ENCODE measurements at places on chromosomes 6 and 20. TPM values are rescaled to one million over a fixed set of nuclear protein-coding genes. Genes with fewer than 3 reads are reported as not detected.

ABHD16B gene
- not detected for total RNA-seq

KIF25 gene
- total RNA-seq, result not detected

TBX18 gene
- total RNA-seq, result not detected

SLC32A1 gene
- not detected for total RNA-seq

VSTM2L gene
- total RNA-seq, result not detected

POM121L2 gene
- total RNA-seq, result not detected

DNA sequence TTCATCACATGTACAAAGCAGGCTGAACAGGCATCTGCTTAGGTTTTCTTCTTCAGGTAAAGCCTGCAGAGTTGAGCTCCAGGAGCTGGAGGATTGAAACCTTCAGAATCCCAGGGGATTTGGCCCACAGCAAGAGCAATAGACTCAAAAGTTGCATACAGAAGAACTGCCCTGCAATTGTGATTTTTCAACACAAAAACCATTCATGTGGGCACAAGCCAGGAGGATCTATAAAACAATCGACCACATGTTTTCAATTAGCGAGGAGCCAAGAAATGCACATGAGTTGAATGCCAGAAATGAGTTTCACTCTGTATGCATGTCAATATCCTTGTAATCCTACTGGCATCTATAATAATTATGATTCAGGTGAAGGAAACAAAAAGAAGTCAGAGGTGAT is 576.4 kb downstream of the HDGFL1 start:
- no peak for DNase-seq
- H3K36me3 ChIP-seq, result no peaks in the 10 kb centered on the region
- H3K4me1 ChIP-seq, result no peaks in the 10 kb centered on the region
- no peak overlapping the region for H3K27ac ChIP-seq

DNA sequence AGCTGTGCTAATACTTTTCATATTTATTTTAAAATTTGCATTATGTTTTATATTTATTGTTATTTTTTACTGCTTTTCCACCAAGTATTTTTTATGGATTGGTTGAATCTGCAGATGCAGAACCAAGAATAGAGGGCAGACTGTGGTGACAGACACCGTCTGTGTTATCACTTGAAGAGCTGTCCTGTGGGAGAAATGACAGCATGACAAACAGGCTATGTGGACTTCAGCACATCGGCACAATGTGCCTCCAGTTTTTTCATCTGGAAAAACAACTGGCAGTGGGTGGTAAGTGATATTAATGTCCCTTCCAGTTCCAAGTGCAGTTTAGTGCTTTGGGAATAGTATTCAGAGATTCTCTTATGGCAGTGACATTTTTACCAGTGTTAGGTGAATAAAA is 492.9 kb downstream of the PRKN start:
- H3K36me3 ChIP-seq, result no peaks in the 10 kb centered on the region
- DNase-seq, result no peak
- H3K4me1 ChIP-seq, result no peaks in the 10 kb centered on the region
- H3K27me3 ChIP-seq, result no peaks in the 10 kb centered on the region
- no peak overlapping the region for H3K27ac ChIP-seq

DNA sequence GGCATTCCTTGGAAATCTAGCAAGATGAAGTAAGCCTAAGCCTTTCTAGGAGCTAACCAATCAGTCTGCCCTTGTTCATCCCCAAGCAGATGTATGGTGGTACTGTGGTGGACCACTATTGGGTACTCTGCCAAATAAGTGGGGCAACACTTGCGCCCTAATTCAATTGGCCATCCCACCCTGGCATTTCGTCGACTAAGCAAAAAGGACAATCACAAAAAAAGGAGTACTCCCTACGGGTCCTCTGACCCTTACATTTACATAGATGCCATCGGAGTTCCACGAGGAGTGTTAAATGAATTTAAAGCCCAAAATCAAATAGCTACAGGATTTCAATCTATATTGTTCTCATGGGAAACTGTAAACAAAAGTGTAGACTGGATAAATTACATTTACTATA is 19.5 kb downstream of the CHD6 start:
- H3K27me3 ChIP-seq, result no peaks in the 10 kb centered on the region
- DNase-seq, result no peak
- H3K4me3 ChIP-seq, result no peak overlapping the region
- H3K4me1 ChIP-seq, result peaks cover 1% of the 10 kb centered on the region
- no peak overlapping the region for H3K27ac ChIP-seq

- H3K4me1 ChIP-seq, result no peaks in the 10 kb centered on the region
- no peak for DNase-seq
- H3K27me3 ChIP-seq, result no peaks in the 10 kb centered on the region
- no peak overlapping the region for H3K27ac ChIP-seq
- no peak overlapping the region for H3K4me3 ChIP-seq
- H3K36me3 ChIP-seq, result no peaks in the 10 kb centered on the region
Observed at GRCh38 chr6:62974452-62974851, 236.8 kb upstream of the FKBP1C start.

- H3K27me3 ChIP-seq, result no peaks in the 10 kb centered on the region
- no peaks in the 10 kb centered on the region for H3K36me3 ChIP-seq
- H3K27ac ChIP-seq, result no peak overlapping the region
Observed at GRCh38 chr6:84441456-84441855, 214.0 kb upstream of the CEP162 start.

- peak within 1 kb of the TSS; percentile 71 for H3K4me3 ChIP-seq
- H3K4me1 ChIP-seq, result peaks cover 74% of the 10 kb centered on the region
- peaks cover 2% of the 10 kb centered on the region for H3K27me3 ChIP-seq
- peaks cover 48% of the 10 kb centered on the region for H3K36me3 ChIP-seq
- peak within 1 kb of the TSS; percentile 88 for H3K27ac ChIP-seq
Observed at GRCh38 chr20:24948939-24949679, at the start of gene CST7. CST7 (plus strand) TSS chr20:24949269; CDS start chr20:24949506, 237 bp downstream.

- peaks cover 23% of the 10 kb centered on the region for H3K4me1 ChIP-seq
- H3K27me3 ChIP-seq, result no peaks in the 10 kb centered on the region
- DNase-seq, result no peak
- H3K4me3 ChIP-seq, result no peak overlapping the region
Observed at GRCh38 chr20:400128-400453, 8.0 kb upstream of the RBCK1 start.

GRCh38 chr20:14064921-14065320 is 69.6 kb downstream of the MACROD2 start:
- H3K27ac ChIP-seq, result no peak overlapping the region
- no peak for DNase-seq
- H3K36me3 ChIP-seq, result no peaks in the 10 kb centered on the region
- H3K4me1 ChIP-seq, result no peaks in the 10 kb centered on the region

DNA sequence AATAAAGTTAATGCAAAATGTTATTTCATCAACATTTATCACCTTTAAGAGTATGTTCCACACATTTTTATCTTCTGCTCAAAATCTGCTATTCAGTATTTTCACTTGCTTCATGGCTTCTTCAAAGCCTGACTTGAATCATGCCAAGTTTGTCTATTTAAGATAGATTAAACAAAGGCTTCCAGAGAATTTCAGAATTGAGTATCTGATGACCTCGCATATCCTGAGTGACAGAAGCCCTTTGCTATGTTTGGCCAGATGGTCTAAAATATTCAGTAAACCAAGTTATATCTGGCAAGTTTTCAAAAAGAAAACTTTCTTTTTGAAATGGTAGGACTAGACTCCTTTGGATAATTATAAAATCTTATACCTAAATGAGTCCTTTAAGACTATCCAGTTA is 348.9 kb upstream of the KCNQ5 start:
- DNase-seq, result no peak
- no peak overlapping the region for H3K4me3 ChIP-seq
- no peaks in the 10 kb centered on the region for H3K36me3 ChIP-seq
- no peaks in the 10 kb centered on the region for H3K27me3 ChIP-seq
- H3K4me1 ChIP-seq, result no peaks in the 10 kb centered on the region

DNA sequence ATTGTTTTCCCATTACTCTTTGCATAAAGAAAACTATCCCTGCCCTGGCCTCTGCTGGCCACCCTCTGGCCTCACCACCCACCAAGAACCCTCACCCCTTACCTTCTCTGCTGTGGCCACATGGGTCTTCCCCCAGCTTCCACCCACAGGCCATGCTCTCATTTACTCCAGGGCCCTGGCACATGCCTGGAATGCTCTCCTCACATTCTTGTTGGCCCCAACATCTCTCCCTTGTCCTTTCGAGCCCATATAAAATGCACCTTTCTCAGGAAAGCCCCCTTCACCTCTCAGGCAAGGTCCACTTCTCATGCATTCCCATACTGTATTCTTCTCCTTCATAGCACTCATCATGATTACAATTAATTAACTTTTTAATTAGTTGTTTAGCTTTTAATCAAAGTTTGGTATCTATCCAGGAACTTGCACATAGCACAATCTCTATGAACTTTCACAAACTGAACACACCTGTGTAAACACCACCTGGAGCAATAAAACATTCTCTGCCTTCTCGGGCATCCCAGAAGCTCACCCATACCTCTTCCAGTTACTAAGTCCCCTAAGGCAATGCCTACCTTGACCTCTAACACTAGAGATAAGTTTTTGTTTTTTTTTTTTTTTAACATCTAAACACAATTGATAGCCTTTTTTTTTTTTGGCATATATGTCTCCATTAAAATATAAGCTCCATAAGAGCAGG is 617.2 kb downstream of the PTPRT start:
- H3K27me3 ChIP-seq, result no peaks in the 10 kb centered on the region
- no peaks in the 10 kb centered on the region for H3K4me1 ChIP-seq
- H3K36me3 ChIP-seq, result no peaks in the 10 kb centered on the region
- DNase-seq, result no peak

DNA sequence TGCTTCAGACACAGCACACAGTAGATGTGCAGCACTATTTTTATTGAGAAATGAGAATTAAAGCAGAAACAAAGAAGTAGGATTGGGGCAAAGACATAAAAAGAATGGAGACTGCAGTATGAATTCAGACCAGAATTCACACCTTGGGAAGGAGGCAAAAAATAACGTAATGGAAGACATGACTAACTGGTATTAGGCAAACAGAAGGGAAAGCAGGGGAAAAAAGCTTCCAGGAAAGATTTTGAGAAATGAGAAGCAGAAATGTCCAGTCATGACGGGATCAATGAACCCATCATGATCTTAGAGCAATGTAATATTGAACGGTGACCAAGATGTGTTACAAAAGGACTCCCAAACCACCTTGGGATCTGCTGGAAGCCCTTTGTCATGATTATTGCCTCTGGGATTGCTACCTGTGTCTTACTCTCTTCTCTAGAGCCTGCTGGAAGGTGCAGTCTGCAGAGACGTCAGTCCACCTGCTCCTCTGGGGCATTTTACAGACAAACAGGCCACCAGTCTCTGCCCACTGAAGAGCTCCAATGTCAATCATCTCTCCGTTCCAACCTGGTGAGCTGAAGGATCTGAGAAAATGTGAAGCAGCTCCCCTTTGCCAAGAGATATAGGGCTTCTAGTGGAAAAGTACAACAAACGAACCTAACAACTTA is 8.7 kb downstream of the NUDT3 start:
- H3K36me3 ChIP-seq, result peaks cover 1% of the 10 kb centered on the region
- peaks cover 2% of the 10 kb centered on the region for H3K4me1 ChIP-seq
- no peak overlapping the region for H3K4me3 ChIP-seq
- DNase-seq, result no peak
- no peak overlapping the region for H3K27ac ChIP-seq

DNA sequence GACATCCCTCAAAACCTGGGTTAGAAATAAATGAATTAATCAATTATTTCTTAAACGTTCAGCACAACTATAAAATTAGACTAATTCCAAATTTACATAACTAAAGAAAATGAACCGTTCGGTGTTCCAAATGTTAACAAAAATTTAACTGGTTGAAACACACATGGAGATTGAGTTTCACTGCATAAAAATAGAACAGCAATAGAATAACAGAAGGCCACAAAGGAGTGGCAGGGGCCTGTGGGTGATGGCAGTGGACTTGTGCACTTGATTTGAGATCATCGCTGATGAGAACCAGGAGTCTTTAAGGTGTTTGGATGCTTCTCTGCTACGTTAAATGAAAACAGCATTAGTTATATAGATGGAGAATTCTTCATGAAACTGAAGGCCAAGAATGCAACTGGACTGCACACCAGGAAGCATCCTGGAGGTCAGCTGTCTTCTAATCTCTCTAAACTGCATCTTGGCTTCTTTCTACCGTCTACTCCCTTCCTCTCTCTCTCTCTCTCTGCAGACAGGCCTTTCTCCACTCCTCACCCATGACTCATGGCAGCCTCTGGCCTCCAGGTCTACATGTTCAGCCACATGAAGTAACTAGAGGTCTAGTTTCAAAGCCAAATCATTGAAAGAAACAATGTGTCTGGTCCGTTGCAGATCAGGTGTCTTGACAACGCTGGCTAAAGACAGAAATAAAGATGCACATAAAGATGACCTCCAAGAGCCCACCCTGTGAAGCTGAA is 111.3 kb downstream of the SIM1 start:
- H3K4me1 ChIP-seq, result no peaks in the 10 kb centered on the region
- no peak overlapping the region for H3K27ac ChIP-seq
- H3K36me3 ChIP-seq, result no peaks in the 10 kb centered on the region
- DNase-seq, result no peak
- no peaks in the 10 kb centered on the region for H3K27me3 ChIP-seq
- H3K4me3 ChIP-seq, result no peak overlapping the region
